ENCODE measurements at places on chromosomes 16 and 17.

GRCh38 chr16:49458243-49458642 lies 84.6 kb downstream of the C16orf78 start:
- DNase-seq: no peak

DNA sequence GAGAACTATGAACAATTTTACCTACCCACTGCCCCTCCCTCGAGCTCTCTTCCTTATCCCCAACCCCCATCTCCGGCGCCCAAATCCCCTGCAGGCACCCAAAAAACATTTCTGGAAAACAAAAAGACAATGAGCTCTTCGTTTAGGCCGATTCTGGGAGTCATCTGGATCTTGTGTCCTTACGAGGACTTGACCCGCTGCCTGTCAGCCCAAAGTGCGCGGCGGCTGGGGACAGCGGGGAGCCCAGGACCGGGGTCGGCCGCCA lies 524 bp downstream of the STRADA start:
- DNase-seq: peak; percentile 11

DNA sequence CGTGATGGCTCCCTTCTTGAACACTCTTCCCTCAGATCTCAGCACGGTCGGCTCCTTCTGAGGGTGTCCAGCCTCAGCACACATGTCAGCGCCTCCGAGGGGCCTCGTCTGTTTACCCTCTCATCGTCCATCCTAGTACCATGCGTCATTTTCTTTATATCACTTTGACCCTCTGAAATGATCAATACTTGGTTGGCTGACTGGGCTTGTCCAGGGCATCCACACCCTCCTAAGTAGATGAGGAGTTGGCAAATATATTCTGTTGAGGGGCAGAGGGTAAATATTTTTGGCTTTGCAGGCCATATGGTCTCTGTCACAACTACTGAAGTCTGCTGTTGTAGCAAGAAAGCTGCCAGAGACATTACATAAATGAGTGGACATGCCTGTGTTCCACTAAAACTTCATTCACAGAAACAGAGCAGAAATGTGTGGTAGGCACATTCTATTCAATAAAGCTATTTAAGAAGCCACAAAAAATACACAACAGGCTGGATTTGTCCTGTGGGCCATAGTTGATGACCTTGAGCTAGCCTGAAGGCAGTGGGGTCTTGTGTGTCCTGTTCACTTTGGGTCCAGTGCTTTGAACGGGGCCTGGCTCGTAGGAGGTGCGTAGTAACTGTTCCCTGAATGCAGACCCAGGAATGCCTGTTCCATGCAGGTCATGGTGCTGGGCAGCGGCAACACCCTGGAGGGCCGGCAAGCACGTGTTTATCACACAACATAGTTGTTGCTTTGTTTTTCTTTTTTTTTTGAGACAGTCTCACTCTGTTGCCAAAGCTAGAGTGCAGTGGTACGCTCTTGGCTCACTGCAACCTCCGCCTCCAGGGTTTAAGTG lies 185.8 kb downstream of the SNX29 start:
- DNase-seq: no peak

- DNase-seq: no peak
These were observed 121.3 kb downstream of the TRIM37 start for GRCh38 chr17:58985367-58985766.

DNA sequence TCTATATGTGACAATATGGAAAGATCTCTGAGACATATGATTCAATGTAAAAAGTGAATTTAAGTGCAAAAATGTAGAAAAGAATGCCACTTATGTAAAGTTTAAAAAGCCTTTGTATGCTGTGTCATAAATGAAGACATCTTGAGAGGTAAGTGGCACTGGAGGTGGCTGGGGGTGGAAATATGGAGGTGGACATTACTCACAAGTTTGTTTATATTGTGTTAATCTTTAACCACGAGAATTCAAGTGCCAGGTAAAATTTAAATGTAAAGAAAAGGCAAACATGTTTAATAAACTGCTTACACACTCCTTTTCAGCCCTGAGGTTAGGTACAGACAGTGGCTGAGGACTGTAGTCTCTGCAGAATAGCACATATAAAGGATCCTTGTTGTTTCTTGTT lies 235.1 kb downstream of the ABCC12 start:
- no peak for DNase-seq

DNA sequence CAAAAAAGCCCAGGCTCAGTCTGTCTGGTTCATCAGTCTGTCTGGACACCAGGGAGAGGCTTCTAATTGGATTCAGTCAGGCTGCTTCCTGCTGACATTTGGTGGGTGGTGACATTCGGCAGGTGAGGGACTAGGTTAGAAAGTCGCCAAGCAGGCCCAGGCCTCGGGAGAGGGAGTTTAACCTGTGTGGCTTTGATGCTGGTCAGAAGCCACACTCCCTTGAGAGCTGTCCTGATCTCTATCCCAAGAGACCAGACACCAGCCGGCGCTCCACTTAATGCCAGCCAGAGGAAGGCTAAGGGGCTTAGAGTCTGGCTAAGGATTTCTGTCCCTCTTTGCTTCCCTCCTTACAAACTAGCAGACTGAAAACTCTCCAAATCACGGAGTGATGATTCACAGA lies 135.0 kb downstream of the GSG1L start:
- no peak for DNase-seq

DNA sequence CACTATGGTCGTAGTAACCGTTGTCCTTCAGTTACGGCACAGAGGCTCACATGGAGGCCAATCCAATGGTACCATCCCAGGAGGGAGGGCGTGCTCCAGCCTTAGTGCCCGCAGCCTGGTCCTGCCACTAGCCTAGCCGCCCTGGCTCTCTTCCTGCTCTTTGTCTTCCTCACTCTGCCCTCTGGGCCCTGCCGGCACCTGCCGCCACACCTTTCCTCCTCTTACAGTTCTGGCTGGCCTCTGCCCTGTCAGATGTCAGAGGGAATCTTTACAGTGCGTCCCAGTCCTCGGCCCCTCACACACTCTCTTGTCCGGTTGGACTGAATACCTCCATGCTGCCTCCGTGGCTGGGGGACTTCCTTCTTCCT lies 23.4 kb downstream of the GINS2 start:
- DNase-seq: no peak

DNA sequence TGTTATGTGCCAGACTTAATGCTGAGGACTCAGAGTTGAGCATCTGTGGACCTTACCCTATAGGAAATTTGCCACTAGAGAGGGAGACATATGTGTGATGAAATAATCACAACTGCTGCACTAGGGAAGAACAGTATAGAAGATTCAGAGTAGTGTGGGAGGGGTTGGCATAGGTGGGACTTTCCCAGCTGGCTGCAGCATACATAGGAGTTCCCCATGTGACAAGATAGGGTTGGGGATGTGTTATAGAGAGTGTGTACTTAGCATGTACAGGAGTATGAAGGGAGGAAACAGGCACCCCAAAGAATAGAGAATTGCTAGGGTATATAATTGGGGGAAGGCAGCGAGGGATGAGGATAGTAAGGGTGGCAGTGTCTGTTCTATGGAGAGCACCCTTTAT lies 2.9 kb downstream of the NUP93 start:
- DNase-seq: no peak

- DNase-seq: peak; percentile 70
These were observed 780 bp upstream of the DCAKD start for GRCh38 chr17:45052052-45052772.

GRCh38 chr16:1978476-1979120 lies 2.7 kb downstream of the NOXO1 start:
- DNase-seq: no peak

GRCh38 chr16:89371968-89372634 lies 118.3 kb downstream of the ANKRD11 start:
- DNase-seq: no peak

DNA sequence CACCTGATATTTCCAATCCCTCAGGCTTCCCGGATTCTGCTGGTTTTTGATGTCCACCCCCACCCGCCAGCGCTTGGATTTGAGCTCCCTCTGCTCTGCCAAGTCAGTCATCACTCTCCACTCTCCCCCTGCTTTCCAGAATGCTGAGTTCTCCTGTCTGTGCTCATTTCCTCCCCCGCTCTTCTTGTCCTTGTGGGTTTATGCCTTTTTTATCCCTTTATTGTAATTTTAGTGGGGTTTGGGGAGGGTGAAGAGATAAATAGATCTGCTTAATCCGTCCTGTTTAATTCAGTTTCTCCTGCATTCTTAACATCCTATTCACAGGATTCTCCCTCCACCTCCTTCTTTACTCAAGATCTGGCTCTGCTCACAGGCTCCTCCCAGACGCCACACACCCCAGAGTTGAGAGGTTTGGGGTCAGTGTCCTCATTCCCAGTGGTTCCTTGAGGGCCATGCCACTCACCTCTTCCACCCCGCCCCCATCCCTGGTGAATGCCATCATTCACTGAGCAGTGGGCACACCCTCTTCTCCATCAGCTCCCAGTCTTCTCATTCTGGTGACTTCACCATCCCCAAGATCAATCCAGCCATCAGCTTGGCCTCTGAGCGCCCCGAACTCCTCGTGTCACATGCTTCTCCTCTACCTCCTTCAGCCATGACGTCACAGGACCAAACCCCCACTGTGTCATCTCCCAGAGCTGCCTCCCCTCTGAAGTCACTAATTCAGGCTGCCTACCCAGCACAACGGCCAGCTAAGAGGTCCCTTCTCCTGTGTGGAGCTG lies 15.1 kb upstream of the GUCY2D start:
- no peak for DNase-seq

- no peak for DNase-seq
These were observed 9.2 kb upstream of the NF1 start for GRCh38 chr17:31085563-31085962.

GRCh38 chr16:86821895-86822294 lies 243.5 kb downstream of the FOXL1 start:
- no peak for DNase-seq

GRCh38 chr17:70604854-70605253 lies 435.5 kb downstream of the KCNJ2 start:
- no peak for DNase-seq

- no peak for DNase-seq
These were observed 74.4 kb upstream of the SMIM36 start for GRCh38 chr17:55585629-55586028.

GRCh38 chr17:61253937-61254574 lies 145.6 kb upstream of the TBX2 start:
- DNase-seq: no peak

- no peak for DNase-seq
These were observed 11.5 kb downstream of the NHERF1 start for GRCh38 chr17:74759941-74760340.

- no peak for DNase-seq
These were observed 66.3 kb upstream of the DOC2B start for GRCh38 chr17:247767-248166.

DNA sequence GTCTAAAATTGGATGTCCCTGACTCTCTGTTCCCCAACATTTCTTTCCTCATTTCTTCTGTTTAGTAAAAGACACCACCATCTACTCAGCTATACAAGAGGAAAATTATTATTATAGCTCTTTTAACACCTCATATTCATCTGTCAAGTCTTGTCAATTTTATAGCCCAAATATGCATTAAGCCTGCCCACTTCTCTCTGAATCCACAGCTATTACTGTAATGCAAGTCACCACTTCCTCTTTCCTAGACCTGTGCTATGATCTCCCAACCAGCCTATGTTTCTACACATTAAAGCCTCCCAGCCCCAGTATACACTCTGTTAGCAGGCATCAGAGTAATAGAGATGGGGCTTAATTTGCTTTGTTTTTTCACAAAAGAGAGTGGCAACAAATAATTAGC lies 252.9 kb downstream of the GRIN2A start:
- DNase-seq: no peak

GRCh38 chr17:19290066-19290705 lies 53.0 kb downstream of the EPN2 start:
- DNase-seq: no peak

DNA sequence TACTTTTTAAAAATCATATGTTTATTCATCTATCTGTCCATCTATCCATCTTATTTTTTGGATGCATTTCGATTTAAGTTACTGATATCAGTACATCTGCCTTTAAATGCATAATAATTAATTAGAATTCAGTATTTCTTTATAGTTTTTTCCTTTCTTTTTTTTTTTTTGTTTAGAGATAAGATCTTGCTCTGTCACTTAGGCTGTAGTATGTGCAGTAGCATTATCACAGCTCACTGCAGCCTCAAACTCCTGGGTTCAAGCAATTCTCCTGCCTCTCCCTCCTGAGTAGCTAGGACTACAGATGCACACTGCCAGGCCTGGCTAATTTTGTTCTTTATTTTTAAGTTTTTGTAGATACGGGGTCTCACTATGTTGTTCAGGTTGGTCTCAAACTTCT lies 133.4 kb downstream of the SSH2 start:
- DNase-seq: no peak

GRCh38 chr17:45048795-45049563 lies 2.5 kb downstream of the DCAKD start:
- no peak for DNase-seq

DNA sequence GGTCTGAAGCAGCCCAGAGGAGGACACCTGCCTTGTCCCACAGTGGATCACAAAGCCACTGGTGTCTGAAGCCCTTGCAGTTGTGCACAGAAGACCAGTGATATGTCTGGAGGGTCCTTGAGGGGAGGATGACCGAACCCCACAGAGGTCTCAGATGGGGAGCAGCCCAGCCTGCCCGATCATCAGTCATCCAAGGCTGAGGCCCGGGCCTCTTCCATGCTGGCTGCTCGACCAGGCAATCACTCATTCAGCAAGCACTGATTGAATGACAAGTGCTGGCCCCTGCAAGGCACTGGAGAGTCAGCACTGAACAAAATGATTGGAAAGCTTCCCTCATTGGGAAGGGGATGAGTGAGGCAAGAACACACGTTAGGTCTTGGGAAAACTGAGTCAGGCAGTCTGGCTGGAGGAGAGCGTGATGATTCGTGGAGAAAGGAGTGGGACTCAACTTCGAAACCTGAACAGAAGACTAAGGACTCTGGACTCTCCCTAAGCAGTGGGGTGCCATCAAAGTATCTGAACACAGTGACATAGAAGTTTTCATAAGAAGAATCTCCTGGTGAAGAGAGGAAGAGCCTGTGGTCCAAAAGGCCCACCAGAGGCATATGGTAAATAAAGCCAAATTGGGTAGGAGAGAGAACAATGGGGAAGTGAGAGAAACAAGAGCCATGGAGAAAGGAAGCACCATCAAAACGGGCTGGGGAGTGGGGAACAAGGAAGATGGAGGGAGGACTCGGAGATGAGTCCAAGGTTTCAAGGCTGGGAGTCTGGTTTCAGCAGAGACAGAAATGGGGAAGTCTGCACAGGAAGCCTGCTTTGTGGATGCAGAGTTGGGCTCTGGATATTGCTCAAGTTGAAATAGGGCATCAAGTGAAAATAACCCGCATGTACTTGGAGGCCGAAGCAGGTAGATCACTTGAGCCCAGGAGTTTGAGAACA lies 10.2 kb downstream of the PIK3R5 start:
- no peak for DNase-seq

- DNase-seq: no peak
These were observed 53.5 kb downstream of the SREBF1 start for GRCh38 chr17:17783116-17783824.

GRCh38 chr16:65289022-65289421 lies 167.2 kb upstream of the CDH11 start:
- DNase-seq: no peak

GRCh38 chr17:33739714-33740113 lies 446.6 kb upstream of the ASIC2 start:
- no peak for DNase-seq

- no peak for DNase-seq
These were observed 28.4 kb downstream of the CDH13 start for GRCh38 chr16:82655072-82655714.
